ENCODE measurements at places on chromosomes 7 and 10.

GRCh38 chr7:50276483-50276882 is 28.0 kb upstream of the IKZF1 start:
- no peak overlapping the region for H3K27ac ChIP-seq
- H3K4me1 ChIP-seq, result no peaks in the 10 kb centered on the region
- no peaks in the 10 kb centered on the region for H3K36me3 ChIP-seq
- no peaks in the 10 kb centered on the region for H3K27me3 ChIP-seq

- no peaks in the 10 kb centered on the region for H3K27me3 ChIP-seq
- H3K27ac ChIP-seq, result no peak overlapping the region
- H3K36me3 ChIP-seq, result no peaks in the 10 kb centered on the region
- no peak overlapping the region for H3K4me3 ChIP-seq
Observed at GRCh38 chr10:34769899-34770298, 45.2 kb downstream of the PARD3 start.

GRCh38 chr10:42743697-42744096 is 38.9 kb upstream of the BMS1 start:
- no peak overlapping the region for H3K4me3 ChIP-seq
- no peak overlapping the region for H3K27ac ChIP-seq
- H3K27me3 ChIP-seq, result peaks cover 5% of the 10 kb centered on the region
- no peaks in the 10 kb centered on the region for H3K36me3 ChIP-seq

- no peak overlapping the region for H3K4me3 ChIP-seq
- no peaks in the 10 kb centered on the region for H3K4me1 ChIP-seq
- no peaks in the 10 kb centered on the region for H3K27me3 ChIP-seq
- H3K36me3 ChIP-seq, result no peaks in the 10 kb centered on the region
Observed at GRCh38 chr7:9796241-9796640, 1177.4 kb upstream of the PHF14 start.

DNA sequence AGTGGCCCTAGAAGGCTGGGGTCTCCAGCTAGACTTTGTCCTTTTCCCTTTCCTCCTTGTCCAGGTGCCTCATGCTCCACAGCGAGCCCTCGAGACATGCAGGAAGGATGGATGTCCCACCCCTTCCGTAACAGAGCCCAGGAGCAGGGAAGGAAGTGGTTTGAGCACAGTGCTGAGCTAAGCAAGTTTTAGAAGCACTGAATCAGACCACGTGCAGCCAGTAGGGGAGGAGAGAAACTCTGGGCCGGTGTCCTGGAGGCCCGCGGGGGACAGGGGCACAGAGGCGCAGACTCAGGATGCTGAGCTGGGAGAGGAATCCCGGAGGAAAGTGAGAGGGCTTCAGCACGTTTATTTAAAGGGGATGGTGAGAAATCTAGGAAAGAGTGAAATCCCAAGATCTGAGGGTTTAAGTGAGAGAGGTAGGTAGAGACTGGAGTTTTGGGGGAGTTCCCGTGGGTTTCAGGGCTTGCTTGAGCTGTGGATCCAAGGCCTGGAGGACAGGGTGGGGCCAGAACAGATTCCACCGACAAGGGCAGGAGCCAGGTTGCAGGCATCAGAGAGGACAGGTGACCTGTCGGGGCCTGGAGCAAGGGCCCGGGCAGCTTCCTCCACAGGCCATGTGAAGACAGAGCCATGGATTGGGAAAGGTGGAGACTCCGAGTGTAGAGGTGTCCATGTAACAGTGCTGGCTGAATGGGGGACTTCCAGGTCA is 4.4 kb upstream of the IRF5 start:
- H3K4me1 ChIP-seq, result peaks cover 10% of the 10 kb centered on the region
- DNase-seq, result no peak
- H3K4me3 ChIP-seq, result no peak overlapping the region
- peak overlapping the region; percentile 10 for H3K27ac ChIP-seq

- H3K27ac ChIP-seq, result no peak overlapping the region
- no peaks in the 10 kb centered on the region for H3K4me1 ChIP-seq
- H3K36me3 ChIP-seq, result no peaks in the 10 kb centered on the region
- no peak overlapping the region for H3K4me3 ChIP-seq
- H3K27me3 ChIP-seq, result no peaks in the 10 kb centered on the region
Observed at GRCh38 chr10:78389419-78389818, 355.8 kb downstream of the RPS24 start.

DNA sequence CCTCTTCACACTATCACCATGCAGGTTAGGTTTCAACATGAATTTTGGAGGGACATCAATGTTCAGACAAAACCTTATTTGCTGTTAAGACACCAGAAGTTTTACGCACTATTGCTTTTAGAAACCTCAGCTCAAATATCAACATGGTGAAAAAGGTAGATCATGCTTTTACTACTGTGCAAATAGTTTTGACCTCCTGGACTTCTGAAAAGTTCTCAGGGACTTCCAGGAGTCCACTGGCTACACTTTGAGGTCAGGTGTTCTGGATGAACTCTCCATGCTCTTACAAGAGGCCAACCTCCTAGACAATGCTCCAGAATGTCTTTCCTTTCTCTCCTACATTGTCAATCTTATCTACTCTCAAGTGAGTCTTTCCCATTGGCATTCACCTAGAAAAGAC is 55.9 kb downstream of the SLC25A13 start:
- H3K4me3 ChIP-seq, result no peak overlapping the region
- DNase-seq, result no peak
- no peaks in the 10 kb centered on the region for H3K27me3 ChIP-seq
- peaks cover 9% of the 10 kb centered on the region for H3K36me3 ChIP-seq
- no peak overlapping the region for H3K27ac ChIP-seq

DNA sequence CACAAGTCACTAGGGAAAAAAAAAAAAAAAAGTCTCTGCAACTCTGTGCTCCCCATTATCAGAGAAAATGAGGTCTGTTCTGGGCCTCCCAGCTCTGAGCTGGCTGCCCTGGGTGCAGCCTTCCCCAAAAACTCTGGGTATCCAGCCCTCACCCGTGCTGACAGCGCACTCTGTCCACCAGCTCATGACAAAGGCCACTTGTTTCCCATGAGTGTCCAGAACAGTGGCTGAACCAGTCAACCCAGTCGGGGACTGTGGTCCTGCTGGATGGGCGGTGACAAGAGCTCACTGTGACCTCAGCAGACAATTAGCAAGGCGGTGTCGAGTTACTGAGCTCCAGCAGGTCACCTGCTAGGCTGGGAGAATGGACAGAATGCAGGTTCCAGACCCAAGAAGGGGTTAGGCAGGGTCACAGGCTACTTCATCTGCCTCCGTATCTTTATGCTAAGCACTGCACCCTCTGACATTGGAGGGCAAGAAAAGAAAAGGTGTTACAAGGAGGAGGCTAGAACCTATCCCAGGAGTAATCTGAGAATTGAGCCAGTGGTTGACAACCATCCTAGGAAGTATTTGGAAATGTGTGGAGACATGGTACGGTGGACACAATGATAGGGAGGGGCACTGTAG is 37.2 kb downstream of the DLG5 start:
- peaks cover 91% of the 10 kb centered on the region for H3K4me1 ChIP-seq
- no peak overlapping the region for H3K4me3 ChIP-seq
- no peaks in the 10 kb centered on the region for H3K27me3 ChIP-seq
- H3K27ac ChIP-seq, result peak overlapping the region; percentile 83
- peak; percentile 89 for DNase-seq

- no peak overlapping the region for H3K27ac ChIP-seq
- H3K36me3 ChIP-seq, result no peaks in the 10 kb centered on the region
- no peaks in the 10 kb centered on the region for H3K4me1 ChIP-seq
Observed at GRCh38 chr7:49703337-49703736, 70.1 kb upstream of the VWC2 start.

DNA sequence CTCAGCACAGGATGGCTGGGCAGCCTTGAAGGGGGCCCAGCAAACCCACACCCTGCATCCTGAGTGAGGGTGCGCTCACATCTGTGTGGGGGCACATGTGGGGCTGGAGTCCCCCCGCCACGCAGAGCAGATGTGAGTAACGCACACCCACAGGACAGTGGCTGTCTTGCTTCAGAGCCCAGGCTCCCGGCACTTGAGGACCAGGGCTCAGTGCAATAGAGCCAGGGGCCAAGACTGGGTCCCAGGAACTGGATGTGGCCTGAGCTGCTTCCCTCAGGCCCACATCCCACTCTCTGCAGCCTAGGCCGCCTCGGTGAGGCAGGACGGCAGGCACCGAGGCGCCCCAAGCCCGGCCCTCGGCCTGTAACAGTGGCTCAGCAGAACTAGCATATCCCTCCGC is 159.9 kb downstream of the MAD1L1 start:
- H3K36me3 ChIP-seq, result peaks cover 29% of the 10 kb centered on the region
- no peak overlapping the region for H3K4me3 ChIP-seq
- no peaks in the 10 kb centered on the region for H3K4me1 ChIP-seq
- no peak overlapping the region for H3K27ac ChIP-seq

GRCh38 chr10:77825965-77826364 is 100.6 kb downstream of the DLG5 start:
- no peak overlapping the region for H3K27ac ChIP-seq
- DNase-seq, result no peak
- no peaks in the 10 kb centered on the region for H3K27me3 ChIP-seq
- peaks cover 97% of the 10 kb centered on the region for H3K36me3 ChIP-seq

DNA sequence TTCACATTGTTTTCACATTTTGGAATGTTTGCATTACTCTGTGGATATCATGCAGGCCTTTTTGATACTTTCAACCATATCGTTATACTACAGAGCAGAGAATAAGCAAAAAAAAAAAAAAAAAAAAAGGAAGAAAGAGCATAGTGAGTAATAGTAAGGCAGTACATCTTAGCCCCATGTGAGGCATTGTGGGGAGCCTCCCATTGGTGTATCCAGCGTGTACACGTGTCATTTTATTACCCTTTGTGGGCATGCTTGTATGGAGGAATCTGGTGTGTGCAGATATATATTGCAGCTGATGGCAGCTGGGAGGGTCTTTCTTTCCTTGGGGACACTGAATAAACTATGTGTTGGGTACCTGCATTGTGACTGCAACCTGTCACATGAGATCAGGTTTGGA is 19.6 kb downstream of the R3HCC1L start:
- no peak overlapping the region for H3K4me3 ChIP-seq
- no peaks in the 10 kb centered on the region for H3K27me3 ChIP-seq
- H3K4me1 ChIP-seq, result peaks cover 5% of the 10 kb centered on the region
- no peak overlapping the region for H3K27ac ChIP-seq
- no peak for DNase-seq

- H3K36me3 ChIP-seq, result no peaks in the 10 kb centered on the region
- H3K27me3 ChIP-seq, result no peaks in the 10 kb centered on the region
- no peak overlapping the region for H3K4me3 ChIP-seq
- no peak for DNase-seq
- no peaks in the 10 kb centered on the region for H3K4me1 ChIP-seq
Observed at GRCh38 chr7:3234851-3235250, 66.2 kb upstream of the SDK1 start.

- peaks cover 44% of the 10 kb centered on the region for H3K36me3 ChIP-seq
- H3K4me3 ChIP-seq, result no peak overlapping the region
- H3K27me3 ChIP-seq, result no peaks in the 10 kb centered on the region
- no peak overlapping the region for H3K27ac ChIP-seq
- no peaks in the 10 kb centered on the region for H3K4me1 ChIP-seq
- no peak for DNase-seq
Observed at GRCh38 chr7:107359520-107360316, 110.1 kb upstream of the GPR22 start.

- H3K27ac ChIP-seq, result no peak overlapping the region
- DNase-seq, result peak; percentile 55
- H3K36me3 ChIP-seq, result no peaks in the 10 kb centered on the region
Observed at GRCh38 chr10:24569330-24569796, 154.3 kb downstream of the ARHGAP21 start.

DNA sequence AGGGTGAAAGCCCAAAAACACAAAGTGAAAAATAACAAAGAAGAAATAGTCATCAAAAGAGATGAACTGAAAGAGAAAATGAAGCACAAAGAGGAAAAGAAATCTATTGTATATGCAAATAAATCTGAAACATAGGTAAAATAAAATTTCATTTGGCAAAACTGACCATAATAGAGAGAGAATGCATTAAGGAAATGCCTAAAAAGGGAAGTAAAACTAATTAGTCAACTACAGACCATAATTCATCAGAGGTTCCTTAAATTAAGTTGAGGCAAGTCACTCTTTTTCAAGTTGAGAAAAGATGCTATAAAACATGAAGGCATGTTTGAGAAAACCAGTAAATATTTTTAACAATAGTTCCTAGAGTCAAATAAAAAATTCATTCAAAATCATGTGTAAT is 233.3 kb downstream of the LRRN3 start:
- H3K4me3 ChIP-seq, result no peak overlapping the region
- H3K27ac ChIP-seq, result no peak overlapping the region
- H3K27me3 ChIP-seq, result no peaks in the 10 kb centered on the region
- no peak for DNase-seq

GRCh38 chr10:4671451-4672145 is 154.4 kb upstream of the AKR1E2 start:
- H3K27ac ChIP-seq, result no peak overlapping the region
- no peak overlapping the region for H3K4me3 ChIP-seq
- H3K4me1 ChIP-seq, result no peaks in the 10 kb centered on the region
- no peaks in the 10 kb centered on the region for H3K27me3 ChIP-seq
- H3K36me3 ChIP-seq, result no peaks in the 10 kb centered on the region
- DNase-seq, result no peak

GRCh38 chr10:12484002-12484918 is 134.9 kb downstream of the CAMK1D start:
- H3K36me3 ChIP-seq, result no peaks in the 10 kb centered on the region
- no peak for DNase-seq
- peak overlapping the region; percentile 29 for H3K27ac ChIP-seq
- H3K4me3 ChIP-seq, result no peak overlapping the region

DNA sequence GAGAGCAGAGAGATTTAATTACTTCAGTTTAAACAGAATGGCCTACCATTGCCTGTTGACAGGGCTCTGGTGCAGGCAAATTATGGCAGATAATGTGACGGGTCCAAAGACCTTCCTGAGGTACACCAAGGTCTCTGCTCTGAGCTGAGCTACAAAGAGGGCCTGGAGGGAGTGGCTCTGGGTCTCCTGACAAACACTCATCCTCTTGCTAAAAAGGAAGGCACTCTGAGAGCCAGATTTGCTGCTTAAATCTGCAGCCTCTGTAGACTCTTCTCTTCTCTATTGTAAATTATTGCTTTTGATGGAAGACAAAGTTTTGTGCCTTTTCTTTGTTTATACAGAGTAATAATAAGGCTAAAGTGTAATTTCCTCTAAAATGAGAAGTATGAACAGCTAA is 529.5 kb upstream of the FZD8 start:
- DNase-seq, result no peak
- H3K36me3 ChIP-seq, result no peaks in the 10 kb centered on the region
- no peak overlapping the region for H3K4me3 ChIP-seq
- no peak overlapping the region for H3K27ac ChIP-seq
- no peaks in the 10 kb centered on the region for H3K27me3 ChIP-seq
- no peaks in the 10 kb centered on the region for H3K4me1 ChIP-seq

DNA sequence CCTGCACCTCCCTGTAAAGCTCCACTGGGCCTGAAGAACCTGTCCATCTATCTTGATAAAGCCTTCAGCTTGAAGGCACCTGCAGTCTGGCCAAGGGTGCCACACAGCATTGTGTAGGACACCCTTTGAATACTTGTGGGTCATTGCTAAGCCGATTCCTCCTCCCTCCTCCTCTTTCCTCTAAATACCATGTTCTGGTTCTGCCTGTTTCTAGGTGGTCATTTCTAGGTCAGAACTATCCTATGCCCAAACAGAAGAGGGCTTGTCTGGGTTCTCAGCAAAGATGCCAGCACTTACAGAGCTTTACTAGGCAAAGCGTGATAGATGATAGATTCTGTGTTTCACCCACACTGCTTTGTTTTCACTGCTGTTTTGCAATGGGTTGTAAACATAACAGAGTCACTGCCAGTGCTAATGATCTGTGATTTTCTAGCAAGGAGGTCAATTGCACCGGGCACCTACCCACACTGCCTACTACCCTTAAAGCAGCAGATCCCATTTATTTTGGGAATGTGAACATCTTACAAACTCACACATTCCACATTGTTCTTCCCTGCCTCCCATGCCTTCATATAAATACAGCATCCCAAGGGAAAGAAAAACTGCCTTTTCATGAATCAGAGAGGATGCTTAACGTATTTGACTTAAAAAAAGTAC is 279.1 kb upstream of the PITRM1 start:
- H3K27ac ChIP-seq, result no peak overlapping the region
- no peak for DNase-seq
- peaks cover 6% of the 10 kb centered on the region for H3K4me1 ChIP-seq
- no peaks in the 10 kb centered on the region for H3K36me3 ChIP-seq
